Endothelial cell (in vitro differentiated cells): ENCODE measurements at places on chromosomes 4 and X. TPM values are rescaled to one million over a fixed set of nuclear protein-coding genes. Genes with fewer than 3 reads are reported as not detected.

- DNase-seq = no peak
These were observed 48.7 kb downstream of the FGFRL1 start for GRCh38 chr4:1060121-1060520.

GRCh38 chr4:53697016-53697685 is 105.9 kb upstream of the LNX1 start:
- DNase-seq = no peak

GRCh38 chr4:83772685-83773084 is 236.8 kb downstream of the GPAT3 start:
- no peak for DNase-seq

- DNase-seq = no peak
These were observed 471.0 kb downstream of the KLHL13 start for GRCh38 chrX:117645639-117646038.

DNA sequence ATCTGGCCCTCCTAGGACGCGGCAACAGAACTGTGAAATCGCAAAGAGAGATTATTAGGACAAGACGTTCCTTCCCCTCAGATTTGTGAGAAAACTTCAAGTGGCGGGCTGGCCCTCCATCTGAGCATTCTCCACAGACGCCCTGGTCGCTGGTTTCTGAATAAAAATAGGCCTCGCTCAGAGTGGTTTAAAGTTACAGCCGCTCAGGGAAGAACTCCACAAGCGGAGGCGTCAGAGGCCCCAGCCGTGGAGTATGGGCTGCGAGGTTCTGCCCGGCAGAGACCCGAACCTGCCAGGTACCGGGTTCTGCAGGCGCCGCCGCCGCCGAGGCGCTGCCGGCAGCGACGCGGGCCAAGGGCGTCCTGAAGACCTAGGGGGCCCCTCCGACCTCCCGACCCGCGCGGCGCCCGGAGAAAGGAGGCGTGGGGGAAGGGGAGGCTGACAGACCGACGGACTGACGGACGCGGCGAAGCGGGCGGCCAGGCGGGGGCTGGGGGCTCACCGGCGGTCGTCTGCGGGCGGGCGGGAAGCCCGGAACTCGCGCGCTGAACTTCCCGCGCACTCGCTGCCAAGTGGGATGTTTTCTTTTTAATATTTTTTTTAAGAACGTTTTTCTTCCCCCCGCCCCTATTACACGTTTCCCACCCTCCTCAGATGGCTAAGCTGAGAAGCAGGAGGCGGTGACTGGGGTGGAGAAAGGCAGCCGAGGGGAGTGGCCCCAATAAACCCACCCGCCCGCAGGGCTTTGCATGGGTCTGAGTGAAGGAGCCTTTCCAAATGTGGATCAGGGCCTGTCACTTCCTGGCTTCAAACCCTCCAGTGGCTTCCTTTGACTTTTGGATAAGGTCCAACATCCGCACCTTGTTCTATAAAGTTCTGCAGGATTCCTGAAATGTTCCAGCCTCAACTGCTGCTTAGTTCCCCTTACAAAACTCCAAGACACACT is at the start of gene PABPC4L:
PABPC4L (minus strand) TSS at position 574 of the 946 bp plus-strand sequence. CDS start 770 bp downstream, outside the sequence.
- peak; percentile 19 for DNase-seq

DNA sequence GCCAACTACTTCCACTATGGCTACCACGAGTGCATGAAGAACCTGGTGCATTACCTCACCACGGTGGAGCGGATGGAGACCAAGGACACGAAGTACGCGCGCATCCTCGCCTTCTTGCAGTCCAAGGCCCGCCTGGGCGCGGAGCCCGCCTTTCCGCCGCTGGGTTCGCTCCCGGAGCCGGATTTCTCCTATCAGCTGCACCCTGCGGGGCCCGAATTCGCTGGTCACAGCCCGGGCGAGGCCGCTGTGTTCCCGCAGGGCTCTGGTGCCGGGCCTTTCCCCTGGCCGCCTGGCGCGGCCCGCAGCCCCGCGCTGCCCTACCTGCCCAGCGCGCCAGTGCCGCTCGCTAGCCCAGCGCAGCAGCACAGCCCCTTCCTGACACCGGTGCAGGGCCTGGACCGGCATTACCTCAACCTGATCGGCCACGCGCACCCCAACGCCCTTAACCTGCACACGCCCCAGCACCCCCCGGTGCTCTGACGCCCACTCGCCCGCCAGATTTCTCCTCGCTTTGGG is 2.1 kb downstream of the HELT start:
- DNase-seq = peak; percentile 26

- no peak for DNase-seq
These were observed 52.8 kb downstream of the ADGRG4 start for GRCh38 chrX:136353526-136354093.

DNA sequence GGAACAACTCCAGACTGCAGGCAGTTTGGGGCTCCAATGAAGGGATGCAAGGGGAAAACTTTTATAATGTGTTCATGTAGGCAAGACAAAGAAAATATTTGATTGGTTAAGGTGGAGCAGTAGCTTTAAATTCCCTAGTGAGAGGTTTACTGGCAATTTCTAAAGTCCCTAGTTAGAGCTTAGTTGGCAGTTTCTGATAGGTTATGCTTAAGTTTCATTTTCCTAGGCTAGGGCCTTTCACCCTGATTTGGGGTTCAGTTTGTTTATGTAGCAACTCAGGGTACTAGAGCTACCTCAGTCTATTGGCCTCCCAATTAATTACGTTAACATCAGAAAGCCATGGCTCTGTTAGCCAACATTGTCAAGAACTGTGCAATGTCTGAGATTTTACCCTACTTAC is 14.6 kb downstream of the BBS12 start:
- DNase-seq = no peak

- DNase-seq = peak; percentile 15
These were observed 407 bp downstream of the IL13RA1 start for GRCh38 chrX:118727686-118728339.

DNA sequence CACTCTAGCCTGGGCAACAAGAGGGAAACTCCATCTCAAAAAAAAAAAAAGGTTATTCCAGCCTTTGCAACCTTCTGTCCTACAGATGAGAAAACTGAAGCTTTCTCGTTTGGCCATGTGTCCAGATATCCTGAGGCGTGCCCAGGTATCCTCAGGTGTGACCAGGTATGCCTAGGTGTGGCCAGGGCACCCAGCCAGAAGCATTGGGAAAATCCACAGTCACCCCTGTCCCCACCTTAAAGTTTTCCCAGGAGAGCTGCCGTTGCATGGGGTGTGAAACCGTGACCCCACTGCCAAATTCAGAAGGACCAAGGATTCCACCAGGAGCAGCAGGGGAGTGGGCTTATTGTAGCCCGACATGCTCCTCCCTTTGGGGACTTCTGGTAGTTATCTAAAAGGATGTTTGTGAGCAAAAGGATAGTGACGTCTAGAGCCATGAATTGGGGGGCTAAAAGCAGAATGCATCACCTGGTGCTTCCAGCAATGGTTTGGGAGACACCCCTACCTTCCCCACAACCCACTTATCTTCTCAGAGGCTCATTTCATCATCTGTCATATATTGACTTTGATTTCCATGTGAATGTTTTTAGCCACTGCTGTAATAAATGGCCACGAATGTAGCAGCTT is 4.0 kb upstream of the DHRSX start:
- no peak for DNase-seq

DNA sequence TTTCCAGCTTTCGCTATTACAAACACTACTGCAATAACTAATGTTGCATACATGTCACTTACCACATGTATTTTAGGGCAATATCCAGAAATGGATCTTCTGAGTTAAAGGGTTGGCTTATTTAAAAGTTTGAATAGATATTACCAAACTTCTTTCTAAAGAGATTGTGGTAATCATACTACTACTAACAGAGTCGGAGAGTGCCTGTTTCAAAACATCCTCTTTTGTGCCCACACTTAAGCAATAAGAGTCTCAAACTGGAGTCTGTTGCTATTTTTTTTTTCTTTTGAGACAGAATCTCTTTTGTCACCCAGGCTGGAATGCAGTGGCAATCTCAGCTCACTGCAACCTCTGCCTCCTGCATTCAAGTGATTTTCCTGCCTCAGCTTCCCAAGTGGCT is 35.8 kb downstream of the FGFBP1 start:
- DNase-seq = no peak

DNA sequence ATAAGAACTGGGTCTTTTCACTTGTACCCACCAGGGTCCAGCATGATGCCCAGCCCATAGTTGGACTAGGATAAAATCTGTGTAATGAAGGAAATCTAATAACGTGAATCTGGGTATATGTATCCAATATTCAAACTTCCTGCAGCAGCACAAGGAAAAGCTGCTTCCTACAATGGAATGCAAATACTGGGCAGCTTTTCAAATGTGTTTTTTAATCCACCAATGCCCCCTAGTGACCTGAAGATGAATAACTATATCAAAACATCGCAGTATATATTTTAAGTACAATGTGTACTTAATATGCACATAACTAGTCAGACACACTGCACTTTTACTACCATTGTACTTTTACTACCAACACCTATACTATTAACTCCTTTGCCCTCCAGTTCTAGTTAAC is 5.3 kb downstream of the APOO start:
- no peak for DNase-seq

Gene GCNA
- 3.0 TPM for total RNA-seq

Gene CPLX1
- total RNA-seq = 0.46 TPM
